ENCODE measurements at places on chromosomes 5 and 9.

DNA sequence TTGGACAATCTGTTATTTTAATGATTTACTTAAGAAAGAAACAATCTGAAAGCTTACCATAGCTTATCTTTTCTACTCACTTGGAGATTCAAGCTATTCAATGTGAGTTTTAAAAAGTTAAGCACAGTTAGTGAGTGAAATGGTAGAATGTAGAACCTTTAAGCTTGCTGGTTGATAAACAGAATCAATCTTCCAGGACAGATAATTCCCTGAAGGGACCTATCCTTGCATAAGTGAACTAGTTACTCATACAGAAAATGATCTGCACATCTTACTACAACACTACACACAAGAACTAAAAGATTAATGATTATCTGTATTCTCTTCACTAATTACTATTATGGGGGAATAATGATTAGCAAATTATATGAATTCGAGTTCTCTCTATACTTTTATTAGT, 165.6 kb downstream of the PALM2AKAP2 start:
- DNase-seq = no peak

DNA sequence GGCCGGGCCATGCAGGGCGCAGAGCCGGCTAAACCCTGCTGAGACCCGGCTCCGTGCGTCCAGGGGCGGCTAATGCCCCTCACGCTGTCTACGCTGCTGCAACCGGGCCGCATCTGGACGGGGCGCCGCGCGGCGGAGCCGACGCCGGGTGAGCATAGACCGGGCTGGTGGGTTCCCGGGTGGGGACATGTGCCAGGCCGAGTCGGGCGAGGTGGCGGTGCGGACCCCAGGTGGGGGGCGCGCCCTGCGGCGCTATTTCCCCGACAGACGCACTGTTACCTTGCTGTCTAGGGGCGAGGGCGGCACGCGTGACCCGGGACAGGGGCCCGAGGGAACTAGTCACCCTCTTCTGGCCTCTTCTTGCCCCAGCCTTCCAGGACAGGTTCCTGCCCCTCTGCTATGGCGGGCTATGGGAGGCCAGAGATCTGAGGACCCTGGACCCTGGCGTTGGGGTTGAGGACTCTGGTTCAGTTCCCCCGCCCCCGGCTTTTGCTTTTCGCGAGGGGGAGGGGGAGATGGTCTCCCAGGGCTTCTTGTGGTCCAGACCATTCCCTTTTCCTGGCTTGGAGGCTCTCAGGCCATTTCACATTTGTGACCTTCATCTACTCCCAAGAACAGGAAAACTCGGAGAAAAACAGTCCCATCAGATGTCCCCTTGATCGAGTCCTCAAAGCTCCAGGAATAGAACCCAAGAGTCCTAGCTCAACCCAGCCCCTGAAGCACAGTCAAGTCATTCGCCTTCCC, 536 bp downstream of the SLC27A4 start:
- DNase-seq = no peak

- peak; percentile 82 for DNase-seq
Measured at GRCh38 chr9:134407121-134407779, 81.0 kb downstream of the RXRA start.

GRCh38 chr5:180040287-180041214, 31.0 kb downstream of the RNF130 start:
- no peak for DNase-seq

GRCh38 chr5:136309376-136309775, 56.0 kb downstream of the TRPC7 start:
- no peak for DNase-seq

DNA sequence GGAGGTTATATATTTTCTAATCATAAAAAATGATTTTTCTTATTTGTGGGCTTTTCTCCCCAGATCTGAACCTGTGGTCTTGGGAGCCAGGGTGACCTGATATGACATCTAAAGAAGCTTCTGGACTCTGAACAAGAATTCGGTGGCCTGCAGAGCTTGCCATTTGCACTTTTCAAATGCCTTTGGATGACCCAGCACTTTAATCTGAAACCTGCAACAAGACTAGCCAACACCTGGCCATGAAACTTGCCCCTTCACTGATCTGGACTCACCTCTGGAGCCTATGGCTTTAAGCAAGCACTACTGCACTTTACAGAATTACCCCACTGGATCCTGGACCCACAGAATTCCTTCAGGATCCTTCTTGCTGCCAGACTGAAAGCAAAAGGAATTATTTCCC, 59.0 kb upstream of the RIC1 start:
- no peak for DNase-seq

- DNase-seq = no peak
Measured at GRCh38 chr9:88824711-88825110, 166.6 kb upstream of the S1PR3 start.

DNA sequence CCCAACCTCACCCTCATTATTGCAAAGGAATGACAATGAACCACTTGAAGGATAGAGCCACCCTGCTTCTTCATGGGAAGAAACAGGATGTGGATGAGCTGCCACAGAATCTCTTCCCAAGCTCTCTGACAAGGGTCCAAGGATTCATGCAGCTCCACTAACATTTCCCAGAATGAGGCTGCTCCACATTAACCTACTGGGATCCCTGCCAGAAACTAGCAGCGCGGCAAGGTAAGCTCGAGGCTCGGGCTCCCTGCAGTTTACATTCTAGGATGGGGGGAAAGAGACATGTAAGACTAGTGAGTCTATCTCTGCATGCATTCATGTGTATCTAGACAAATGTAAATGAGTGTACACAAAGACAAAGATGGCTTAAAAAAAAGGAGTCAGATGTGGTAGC, 12.1 kb downstream of the DCAF12 start:
- DNase-seq = no peak

Measured in hippocampal formation (tissue), 2 donors.